ENCODE measurements at places on chromosomes 3 and 15.

DNA sequence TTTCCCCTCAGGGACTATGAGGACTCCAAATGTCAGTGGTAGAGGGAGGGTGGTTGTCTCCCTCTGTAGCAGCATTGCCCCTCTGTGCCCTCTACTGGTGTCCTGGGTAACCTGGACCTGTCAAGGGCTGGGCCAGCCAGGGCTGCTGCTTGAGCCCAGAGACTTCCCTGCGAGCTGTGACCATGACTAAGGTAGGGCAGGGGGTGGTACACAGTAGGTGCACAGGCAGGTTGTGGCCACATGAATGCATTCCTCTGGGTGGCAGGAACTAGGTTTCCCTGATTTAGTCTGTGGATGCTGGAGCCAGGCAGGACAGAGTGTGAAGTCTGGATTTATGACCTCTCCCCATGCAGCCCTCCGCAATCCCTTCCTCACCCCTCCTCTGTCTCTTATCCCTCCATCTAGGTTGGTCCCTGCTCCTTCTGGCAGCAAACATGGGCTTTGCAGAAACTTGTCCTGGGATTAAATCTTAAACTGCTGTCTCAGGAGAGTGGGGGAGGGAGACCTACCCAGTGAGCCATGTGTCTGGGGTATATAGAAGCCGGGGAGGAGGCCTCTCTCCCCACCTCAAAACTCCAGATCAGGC, 8.7 kb upstream of the SEMA3F start:
- no peak for DNase-seq

GRCh38 chr3:157045238-157045850, 114.6 kb downstream of the CCNL1 start:
- no peak for DNase-seq

DNA sequence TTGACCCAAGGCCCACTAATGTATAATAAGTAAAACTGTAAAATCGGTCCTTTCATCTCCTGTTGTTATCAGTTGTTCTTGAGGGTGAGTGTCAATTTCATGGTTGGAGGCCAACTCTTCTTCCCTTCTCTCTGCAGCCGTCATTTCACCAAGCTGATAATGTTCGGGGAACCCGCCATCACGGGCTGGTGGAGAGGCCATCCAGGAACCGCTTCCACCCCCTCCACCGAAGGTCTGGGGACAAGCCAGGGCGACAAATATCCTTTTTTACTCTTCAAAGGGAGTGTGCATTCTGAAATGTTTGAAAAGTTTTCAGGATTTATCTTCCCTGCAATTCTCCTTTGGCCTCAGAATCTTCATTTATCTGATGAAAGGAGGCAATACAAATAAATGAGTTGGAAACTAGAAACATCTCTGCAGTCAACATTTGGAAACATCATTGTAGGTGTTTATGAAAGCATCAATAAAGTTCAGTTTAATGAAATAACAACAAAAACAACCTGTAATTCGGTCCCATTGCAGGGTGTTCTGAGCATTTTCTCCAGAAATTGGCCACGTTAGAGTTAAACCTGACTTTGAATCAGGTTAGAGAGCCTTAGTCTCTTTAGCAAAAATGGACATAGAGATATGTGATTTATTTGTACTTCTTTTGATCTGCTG, 63.9 kb downstream of the CRTC3 start:
- peak; percentile 37 for DNase-seq

DNA sequence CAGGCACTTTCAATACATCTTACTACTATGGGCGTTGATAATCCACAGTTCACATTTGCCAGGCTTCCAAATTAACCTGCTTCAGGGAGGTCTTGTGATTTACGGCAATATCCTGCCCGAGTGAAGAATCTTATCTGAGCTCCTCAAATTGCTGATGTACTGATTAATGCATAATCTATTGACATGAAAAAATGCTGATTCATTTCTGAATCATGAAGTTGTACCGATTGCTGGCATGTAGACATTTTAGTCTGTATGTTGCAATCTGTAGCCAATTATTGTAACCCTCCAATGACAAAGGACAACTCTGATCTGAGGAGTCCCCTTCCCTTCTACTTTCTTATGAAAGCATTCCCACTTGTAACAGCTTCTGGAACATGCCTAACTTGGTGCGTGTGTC, 97.2 kb downstream of the SEC22A start:
- DNase-seq = no peak
